Stimulated activated CD4-positive, alpha-beta T cell treated with anti-CD3 and anti-CD28 coated beads, Interleukin-1b, Interleukin-23, amount 100 ng/mL, for 24 hours (primary cell): ENCODE measurements at places on chromosomes 2 and 18.

GRCh38 chr2:232879618-232880494 is 9.8 kb downstream of the SNORC start:
- no peak for DNase-seq

DNA sequence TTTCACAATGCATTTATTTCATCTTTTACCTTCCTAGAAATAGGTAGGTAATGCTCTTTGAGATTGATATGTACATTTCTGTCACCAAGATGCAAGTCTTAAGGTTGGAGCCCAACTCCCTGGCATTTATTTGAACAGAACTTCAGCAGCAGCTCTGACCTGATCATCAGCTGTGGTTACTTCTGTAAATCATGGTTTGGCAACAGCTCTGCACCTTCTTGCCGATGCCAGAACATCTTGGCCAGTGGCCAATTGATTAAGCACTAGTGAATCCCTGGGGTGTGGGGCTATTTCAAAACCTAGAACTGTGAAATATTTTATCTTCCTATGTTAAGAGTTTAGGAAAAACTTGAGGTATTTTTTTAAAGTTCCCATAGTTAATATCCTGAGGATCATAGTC is 124.8 kb upstream of the NYAP2 start:
- DNase-seq: no peak

DNA sequence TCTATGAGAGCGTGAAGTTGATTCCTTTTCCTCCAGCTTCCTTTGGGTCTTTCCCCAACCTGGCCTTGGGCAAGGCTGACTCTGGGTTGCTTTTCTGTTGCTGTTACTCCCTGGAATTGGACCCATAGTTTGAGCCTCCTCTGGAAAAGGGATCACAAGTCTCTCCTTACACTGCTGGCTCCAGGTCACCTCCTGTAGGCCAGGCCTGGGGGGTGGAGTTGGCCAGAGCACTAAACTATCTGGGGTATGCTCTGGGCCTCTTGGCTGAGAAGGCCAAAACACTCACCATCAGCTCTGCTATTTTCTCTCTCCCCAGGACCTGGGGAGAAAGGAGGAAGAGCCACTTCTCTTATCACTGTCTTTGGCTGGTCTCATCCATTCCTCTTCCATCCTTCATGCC is 56.5 kb upstream of the NCOA1 start:
- DNase-seq: no peak

- no peak for DNase-seq
These were observed 68.9 kb downstream of the BIRC6 start for GRCh38 chr2:32425719-32426141.

DNA sequence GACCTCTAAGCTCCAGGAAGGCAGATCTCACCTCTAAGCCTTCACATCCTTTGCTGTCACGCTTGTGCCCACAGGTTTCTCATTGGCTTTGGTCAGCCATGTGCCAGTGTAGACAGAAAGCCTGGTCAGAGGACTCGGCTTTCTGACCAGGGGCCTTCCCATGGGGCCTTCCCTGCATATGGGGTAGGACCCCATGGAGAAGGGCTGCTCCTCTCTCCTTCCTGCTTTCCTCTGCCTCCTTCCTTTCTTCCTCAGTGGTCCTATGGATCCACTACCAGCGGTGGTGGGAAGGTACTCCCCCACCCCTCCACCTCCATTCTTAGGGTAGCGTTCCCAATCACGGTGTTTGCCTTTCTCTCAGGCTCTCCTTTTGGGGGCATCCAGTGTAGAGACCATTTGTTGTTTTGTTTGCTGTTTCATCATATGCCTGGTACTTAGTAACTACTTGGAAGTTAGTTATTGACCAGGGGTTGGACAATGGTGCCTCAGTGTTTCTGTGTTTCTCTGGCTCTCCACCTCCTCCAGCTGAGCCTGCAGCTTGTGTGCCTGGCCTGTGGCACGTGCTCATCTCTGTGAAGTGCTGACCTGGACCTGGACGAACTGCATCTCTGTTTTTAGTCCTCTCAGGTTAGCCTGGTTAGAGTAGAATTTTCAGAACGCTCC is 71.6 kb downstream of the ZNF407 start:
- no peak for DNase-seq

GRCh38 chr2:203858176-203858575 is 9.4 kb upstream of the CTLA4 start:
- no peak for DNase-seq

- DNase-seq: no peak
These were observed 135.3 kb downstream of the KLHL29 start for GRCh38 chr2:23520256-23520655.

GRCh38 chr2:207251573-207252192 is 85.9 kb upstream of the KLF7 start:
- no peak for DNase-seq

DNA sequence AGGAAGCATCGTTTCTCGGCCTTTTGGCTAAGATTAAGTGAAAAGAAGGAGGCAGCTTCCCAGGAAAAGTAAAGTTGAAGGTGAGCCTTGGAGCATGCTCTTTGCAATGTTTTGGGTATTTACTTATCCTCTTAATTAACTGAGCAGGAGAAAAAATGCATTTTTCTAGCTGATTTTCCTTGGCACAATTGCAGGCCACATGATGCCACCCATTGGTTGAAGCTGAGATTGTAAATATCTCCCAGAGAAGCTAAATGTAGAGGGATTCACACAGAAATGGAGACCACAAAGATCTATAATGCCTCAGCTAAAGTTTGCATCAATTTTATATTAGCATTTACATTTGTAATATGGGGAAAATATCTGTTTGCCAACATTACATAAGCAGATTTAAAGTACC is 294.1 kb downstream of the KCNS3 start:
- DNase-seq: no peak

GRCh38 chr2:72114693-72115051 is 33.0 kb downstream of the CYP26B1 start:
- no peak for DNase-seq

- DNase-seq: no peak
These were observed 65.6 kb downstream of the ATP8B1 start for GRCh38 chr18:57737400-57738060.

DNA sequence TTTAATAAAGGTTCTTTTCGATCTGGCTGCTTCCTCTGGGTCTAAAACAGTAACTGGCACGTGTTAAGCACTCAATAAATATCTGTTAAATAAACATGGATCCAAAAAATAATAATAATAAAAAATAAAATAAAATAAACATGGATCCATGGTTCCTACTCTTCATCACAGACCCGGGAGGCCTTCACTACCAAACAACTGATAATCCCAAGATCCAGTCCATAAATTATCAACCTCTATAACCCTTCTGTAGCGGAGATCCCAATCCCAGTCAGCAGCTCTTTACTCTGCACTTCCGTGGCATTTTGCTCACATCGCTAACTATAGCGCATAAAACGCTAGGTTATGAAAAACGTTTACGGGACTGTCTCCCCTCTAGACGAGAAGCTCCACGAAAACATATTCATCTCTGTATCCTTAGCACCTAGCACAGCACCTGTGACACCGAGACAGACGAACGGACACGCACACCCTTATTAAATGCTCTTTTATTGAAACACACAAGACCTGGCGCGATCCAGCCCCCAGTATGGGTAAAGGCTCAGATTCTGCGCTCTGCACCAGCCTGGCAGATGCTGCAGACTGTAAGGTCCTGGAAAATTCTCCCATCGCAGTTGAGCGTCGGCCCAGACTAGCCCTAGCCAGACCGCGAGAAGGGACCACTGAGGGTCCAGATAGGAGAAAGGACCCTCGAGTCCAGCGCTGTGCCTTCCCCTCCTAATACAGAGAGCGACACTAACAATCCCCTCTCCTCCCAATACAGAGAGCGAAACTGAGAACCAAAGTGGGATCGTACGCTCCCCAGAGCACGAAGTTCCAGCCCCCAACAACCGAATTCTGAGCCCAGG is 770 bp downstream of the NBAS start:
- DNase-seq: no peak

GRCh38 chr2:77268626-77269025 is 253.6 kb downstream of the LRRTM4 start:
- no peak for DNase-seq

- DNase-seq: no peak
These were observed 58.6 kb downstream of the KCNG2 start for GRCh38 chr18:79856119-79857007.

DNA sequence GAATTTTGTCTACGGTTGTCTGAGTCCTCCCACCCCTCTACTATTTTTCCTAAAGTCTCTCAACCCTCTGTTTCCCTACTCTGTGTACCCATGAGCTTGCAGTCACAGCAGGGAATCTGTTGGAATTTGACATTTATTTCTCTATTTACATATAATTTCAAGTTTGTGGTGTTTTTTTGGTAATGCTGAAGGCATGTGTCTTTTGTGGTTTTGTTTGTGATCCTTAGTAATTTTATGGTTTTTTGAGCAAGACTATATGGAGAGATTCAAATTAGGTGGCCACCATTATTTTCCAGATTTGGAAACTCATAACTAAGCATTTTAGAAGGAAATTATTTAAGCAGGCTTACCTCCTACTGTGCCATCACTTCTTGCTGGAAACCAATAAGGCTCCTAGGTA is 27.2 kb upstream of the FBLN7 start:
- no peak for DNase-seq
